Heart right ventricle (tissue), 16 donors: ENCODE measurements at places on chromosomes 12 and 14. TPM values are rescaled to one million over a fixed set of nuclear protein-coding genes. Genes with fewer than 3 reads are reported as not detected.
A peak's percentile ranks its signal among the peaks of the same experiment; 100 is the strongest.

DNA sequence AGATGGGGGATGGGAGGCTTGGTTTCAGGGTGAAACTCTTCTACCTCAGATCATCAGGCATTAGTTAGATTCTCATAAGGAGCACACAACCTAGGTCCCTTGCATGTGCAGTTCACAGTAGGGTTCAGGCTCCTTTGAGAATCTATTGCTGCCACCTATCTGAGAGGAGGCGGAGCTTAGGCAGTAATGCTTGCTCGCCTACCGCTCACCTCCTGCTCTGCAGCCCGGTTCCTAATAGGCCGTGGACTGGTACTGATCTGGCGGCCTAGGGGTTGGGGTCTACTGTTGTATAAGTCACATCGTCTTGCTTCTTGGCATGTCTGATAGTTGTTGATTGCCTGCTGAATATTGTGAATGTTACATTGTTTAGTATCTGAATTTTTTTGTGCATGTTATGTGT, 12.2 kb downstream of the SCYL2 start:
- H3K27me3 ChIP-seq = no peaks in the 10 kb centered on the region
- H3K4me3 ChIP-seq = no peak overlapping the region
- peaks cover 20% of the 10 kb centered on the region for H3K36me3 ChIP-seq
- DNase-seq = no peak

- no peak overlapping the region for H3K27ac ChIP-seq
- no peak overlapping the region for H3K4me3 ChIP-seq
- DNase-seq = no peak
- H3K36me3 ChIP-seq = no peaks in the 10 kb centered on the region
- peaks cover 44% of the 10 kb centered on the region for H3K27me3 ChIP-seq
- H3K4me1 ChIP-seq = no peaks in the 10 kb centered on the region
Measured at GRCh38 chr12:131387281-131388163, 323.4 kb upstream of the SFSWAP start.

GRCh38 chr14:97426776-97427175, 629.6 kb downstream of the VRK1 start:
- no peaks in the 10 kb centered on the region for H3K4me1 ChIP-seq

Gene FGF23
- total RNA-seq = not detected

Gene TAMALIN
- 20.7 TPM for total RNA-seq

- no peaks in the 10 kb centered on the region for H3K4me1 ChIP-seq
- no peak for DNase-seq
- no peaks in the 10 kb centered on the region for H3K27me3 ChIP-seq
- no peak overlapping the region for H3K27ac ChIP-seq
Measured at GRCh38 chr12:85390266-85390665, 110.2 kb downstream of the ALX1 start.

GRCh38 chr12:131747276-131748177, 36.6 kb downstream of the SFSWAP start:
- DNase-seq = no peak
- H3K4me3 ChIP-seq = no peak overlapping the region
- peaks cover 24% of the 10 kb centered on the region for H3K36me3 ChIP-seq

Gene IL22
- total RNA-seq = not detected

- H3K4me3 ChIP-seq = no peak overlapping the region
- peaks cover 9% of the 10 kb centered on the region for H3K27me3 ChIP-seq
- DNase-seq = no peak
- no peak overlapping the region for H3K27ac ChIP-seq
Measured at GRCh38 chr12:115620816-115621215, 656.7 kb downstream of the MED13L start.

GRCh38 chr12:96236221-96236822, 42.1 kb downstream of the ELK3 start:
- no peaks in the 10 kb centered on the region for H3K27me3 ChIP-seq
- peak overlapping the region; percentile 8 for H3K27ac ChIP-seq
- no peaks in the 10 kb centered on the region for H3K36me3 ChIP-seq
- no peak overlapping the region for H3K4me3 ChIP-seq
- peak; percentile 51 for DNase-seq

DNA sequence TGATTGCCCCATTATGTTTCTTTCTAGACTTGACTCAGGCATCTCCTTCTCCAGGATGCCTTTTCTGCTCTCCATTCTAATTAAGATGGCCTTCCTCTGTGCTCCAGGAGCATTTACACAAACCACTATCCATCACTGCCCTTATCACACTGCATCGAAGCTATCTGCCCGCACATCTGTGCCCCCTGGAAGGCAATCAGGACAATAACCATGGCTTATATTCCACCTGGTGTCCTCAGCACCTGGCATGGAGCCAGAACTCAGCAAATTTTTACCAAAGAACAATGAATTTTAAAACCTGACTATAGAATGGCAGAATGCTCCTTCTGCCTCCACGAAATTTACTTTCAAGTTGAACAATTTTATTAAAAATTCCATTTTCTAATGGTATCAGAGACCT, 465.8 kb downstream of the APAF1 start:
- no peak overlapping the region for H3K27ac ChIP-seq
- no peaks in the 10 kb centered on the region for H3K27me3 ChIP-seq
- DNase-seq = no peak
- no peaks in the 10 kb centered on the region for H3K4me1 ChIP-seq
- no peaks in the 10 kb centered on the region for H3K36me3 ChIP-seq

GRCh38 chr12:62772416-62772955, 162.5 kb downstream of the PPM1H start:
- DNase-seq = no peak
- no peaks in the 10 kb centered on the region for H3K27me3 ChIP-seq
- no peak overlapping the region for H3K4me3 ChIP-seq
- no peak overlapping the region for H3K27ac ChIP-seq
- H3K4me1 ChIP-seq = peaks cover 8% of the 10 kb centered on the region
- no peaks in the 10 kb centered on the region for H3K36me3 ChIP-seq

GRCh38 chr12:112488257-112488876, 69.6 kb downstream of the PTPN11 start:
- H3K27ac ChIP-seq = no peak overlapping the region
- no peak for DNase-seq
- peaks cover 100% of the 10 kb centered on the region for H3K36me3 ChIP-seq
- no peaks in the 10 kb centered on the region for H3K4me1 ChIP-seq

DNA sequence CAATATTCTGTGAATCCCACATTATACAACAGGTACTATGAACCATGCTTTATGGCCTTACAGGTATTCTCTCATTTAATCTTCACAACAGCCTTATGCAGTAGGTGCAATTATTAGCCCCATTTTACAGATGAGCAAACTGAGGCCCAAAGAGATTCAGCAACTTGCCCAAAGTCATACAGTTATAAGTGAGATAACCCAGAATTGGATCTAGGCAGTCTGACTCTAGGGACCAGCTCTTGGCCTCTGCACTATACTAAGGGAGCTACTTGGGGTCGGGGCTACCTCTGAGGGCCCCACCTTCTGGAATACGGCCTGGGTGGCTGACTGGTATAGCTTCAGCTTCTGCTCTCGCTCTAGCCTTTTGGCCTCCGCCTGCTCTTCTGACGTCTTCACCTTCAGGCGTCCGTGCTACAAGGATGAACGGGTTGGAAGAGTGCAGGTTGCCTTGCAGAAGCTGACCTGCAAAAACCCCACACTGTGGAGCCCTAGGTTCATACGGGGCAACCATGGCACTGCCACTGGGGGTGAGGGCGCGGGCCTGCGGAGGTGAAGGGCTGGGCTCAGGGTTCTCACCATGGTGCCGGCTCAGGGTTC, 762 bp downstream of the RABGGTA start:
- no peak for DNase-seq
- H3K27me3 ChIP-seq = no peaks in the 10 kb centered on the region

GRCh38 chr14:91249841-91250616, 5.5 kb upstream of the GPR68 start:
- no peak for DNase-seq
- H3K27ac ChIP-seq = peak overlapping the region; percentile 21
- H3K4me3 ChIP-seq = no peak overlapping the region
- peaks cover 15% of the 10 kb centered on the region for H3K4me1 ChIP-seq

DNA sequence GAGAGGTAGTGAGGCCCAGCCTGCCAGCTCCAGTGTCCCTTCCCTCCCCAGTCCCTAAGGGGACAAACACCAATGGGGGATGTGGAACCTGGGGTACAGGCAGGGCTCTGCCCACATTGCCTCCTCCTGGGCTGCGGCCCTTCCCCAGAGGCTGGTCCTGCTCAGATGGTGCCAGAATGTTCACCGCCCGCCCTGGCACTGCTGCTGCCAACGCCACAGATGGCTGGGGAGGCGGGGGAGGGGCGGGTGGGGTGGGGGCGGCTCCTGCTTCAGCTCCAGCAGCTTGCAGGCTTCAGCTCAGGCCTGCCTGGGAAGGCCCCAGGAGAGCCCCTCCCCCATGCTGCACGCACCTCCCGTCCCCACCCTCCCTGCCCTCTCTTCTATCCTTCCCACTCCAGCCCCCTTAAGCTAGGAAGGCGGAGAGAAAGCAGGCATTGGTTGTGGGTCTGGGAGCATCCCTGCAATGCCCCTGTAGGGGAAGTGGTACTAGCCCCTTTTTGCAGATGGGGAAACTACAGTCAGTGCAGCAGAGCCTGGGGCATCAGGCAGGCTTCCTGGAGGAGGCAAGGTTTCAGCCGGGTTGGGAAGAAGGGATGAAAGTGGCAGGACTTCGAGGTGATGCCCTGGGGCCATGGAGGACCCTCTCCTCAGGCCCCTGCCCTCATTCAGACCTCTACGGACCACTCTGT, 2.0 kb upstream of the BEGAIN start:
- H3K4me3 ChIP-seq = no peak overlapping the region
- no peaks in the 10 kb centered on the region for H3K36me3 ChIP-seq
- peaks cover 54% of the 10 kb centered on the region for H3K27me3 ChIP-seq
- no peak for DNase-seq
- peaks cover 10% of the 10 kb centered on the region for H3K4me1 ChIP-seq

GRCh38 chr12:116533343-116534251, 25.6 kb upstream of the MAP1LC3B2 start:
- DNase-seq = peak; percentile 67
- peaks cover 14% of the 10 kb centered on the region for H3K4me1 ChIP-seq
- H3K27me3 ChIP-seq = peaks cover 28% of the 10 kb centered on the region
- H3K4me3 ChIP-seq = peak overlapping the region; percentile 59
- H3K27ac ChIP-seq = no peak overlapping the region

GRCh38 chr12:3313675-3314663, 177.0 kb upstream of the PRMT8 start:
- DNase-seq = no peak
- H3K27ac ChIP-seq = no peak overlapping the region
- no peaks in the 10 kb centered on the region for H3K27me3 ChIP-seq
- no peaks in the 10 kb centered on the region for H3K36me3 ChIP-seq
- no peak overlapping the region for H3K4me3 ChIP-seq
- H3K4me1 ChIP-seq = peaks cover 36% of the 10 kb centered on the region

Gene RNF212B
- total RNA-seq = not detected

DNA sequence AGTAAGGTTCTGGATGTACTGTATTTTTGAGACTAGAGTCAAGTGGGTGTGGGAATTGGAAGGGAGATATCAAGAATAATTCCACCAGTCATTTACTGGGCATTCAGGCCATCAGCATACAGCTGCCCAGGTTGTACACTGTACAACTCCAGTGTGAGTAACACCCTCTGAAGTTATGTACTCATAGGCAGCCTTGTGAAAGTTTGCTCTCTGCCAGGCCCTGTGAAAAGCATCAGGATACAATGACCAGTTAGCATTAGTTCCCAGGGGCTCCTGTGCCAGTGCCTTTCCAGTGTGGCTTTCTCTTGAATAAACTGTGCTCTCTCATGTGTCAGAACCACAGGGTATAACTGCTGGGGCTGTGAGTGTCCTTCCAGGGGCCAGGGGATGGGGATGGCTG, 89.7 kb downstream of the LGMN start:
- no peak overlapping the region for H3K27ac ChIP-seq
- peaks cover 32% of the 10 kb centered on the region for H3K4me1 ChIP-seq
- no peaks in the 10 kb centered on the region for H3K27me3 ChIP-seq
- no peak overlapping the region for H3K4me3 ChIP-seq

DNA sequence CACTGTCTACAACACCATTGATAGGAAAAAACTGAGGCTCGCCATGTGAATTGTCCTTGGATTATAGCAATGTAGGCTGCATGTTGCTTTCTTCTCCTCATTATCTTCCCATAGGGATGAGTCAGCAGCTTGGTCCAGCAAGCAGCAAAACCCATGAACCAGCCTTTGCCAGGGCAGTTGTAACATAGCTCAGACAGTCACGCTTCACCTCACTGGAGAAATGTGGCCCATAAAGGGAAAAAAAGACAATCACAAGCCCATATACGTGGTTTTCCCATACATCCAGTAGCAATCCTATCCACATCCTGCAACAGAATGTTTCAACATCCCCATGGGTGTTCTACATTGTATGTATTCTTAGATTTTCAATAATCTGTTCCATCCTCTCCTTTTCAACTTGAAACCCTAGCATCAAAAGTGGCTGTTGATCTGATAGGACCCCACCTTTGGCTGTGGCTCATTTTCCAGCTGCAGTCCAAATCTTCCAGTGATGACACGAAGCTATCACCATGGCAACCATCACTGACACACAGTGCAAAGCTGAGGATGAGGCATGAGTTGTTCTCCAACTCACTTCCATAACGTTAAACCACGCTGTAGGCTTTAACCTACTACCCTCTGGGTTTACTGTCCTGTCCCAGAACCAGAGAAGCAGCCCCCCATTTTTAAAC, 34.0 kb downstream of the GRIN2B start:
- H3K36me3 ChIP-seq = no peaks in the 10 kb centered on the region
- no peaks in the 10 kb centered on the region for H3K4me1 ChIP-seq
- H3K27ac ChIP-seq = no peak overlapping the region
- no peak for DNase-seq

Gene LALBA
- total RNA-seq = not detected

DNA sequence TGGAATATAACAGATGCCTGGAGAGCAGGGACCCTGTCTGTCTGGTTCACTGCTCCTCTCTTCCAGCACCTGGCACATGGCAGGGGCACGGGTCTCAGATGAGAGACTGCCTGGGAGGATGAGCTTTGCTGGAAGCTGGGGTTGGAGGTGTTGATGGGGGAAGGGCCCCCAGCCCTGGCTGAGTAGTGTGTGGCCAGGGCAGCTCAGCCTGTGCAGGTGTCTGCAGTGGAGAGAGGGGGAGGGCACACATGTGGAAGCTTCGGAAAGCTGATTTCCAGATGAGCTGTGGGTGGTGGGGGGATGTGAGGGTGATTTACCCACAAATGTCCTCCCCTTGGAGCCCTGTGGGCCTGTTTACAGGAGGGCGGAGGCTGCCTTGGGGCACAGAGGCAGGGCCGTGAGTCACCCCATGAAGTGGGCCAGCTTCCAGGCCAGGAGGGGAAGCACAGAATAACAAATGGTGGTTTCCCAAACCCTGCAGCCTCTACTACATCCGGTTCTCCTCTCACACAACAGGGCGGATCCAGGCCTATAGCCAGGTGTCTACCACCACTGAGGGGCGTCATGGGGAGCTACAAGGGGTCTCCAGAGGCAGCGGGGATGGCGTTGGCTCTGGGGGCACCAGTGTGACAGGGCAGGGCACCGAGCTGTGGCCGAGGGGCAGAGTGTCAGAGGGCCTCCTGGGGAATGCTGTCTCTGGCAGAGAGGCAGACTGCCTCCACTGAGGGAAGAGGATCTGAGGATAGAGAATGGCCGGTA, 11.0 kb downstream of the KRT7 start:
- no peak overlapping the region for H3K4me3 ChIP-seq
- H3K36me3 ChIP-seq = no peaks in the 10 kb centered on the region
- DNase-seq = peak; percentile 56
- no peak overlapping the region for H3K27ac ChIP-seq
- H3K27me3 ChIP-seq = no peaks in the 10 kb centered on the region
